ENCODE measurements at places on chromosomes 12 and 14. TPM values are rescaled to one million over a fixed set of nuclear protein-coding genes. Genes with fewer than 3 reads are reported as not detected.

DNA sequence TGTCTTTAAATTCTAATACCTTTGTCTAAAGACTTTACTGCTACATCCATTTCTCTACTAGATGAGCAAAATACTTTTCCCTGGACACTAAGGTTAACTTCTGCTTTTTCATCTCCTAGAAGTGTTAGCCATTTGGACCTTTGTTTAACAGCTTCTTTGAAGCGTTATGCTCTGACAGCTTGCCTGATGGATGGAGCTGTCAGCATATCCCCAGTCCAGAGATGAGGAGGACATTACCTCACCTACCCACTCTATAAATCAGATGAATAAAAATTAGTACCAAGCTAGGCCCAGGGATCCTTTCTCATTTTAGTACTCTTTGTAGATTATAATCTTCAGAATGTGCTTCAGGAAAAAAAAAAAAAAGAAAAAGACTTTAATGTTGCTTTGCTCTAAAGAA is 222.7 kb downstream of the PELI2 start:
- H3K27ac ChIP-seq, result no peak overlapping the region
- H3K36me3 ChIP-seq, result no peaks in the 10 kb centered on the region
- H3K4me1 ChIP-seq, result peaks cover 21% of the 10 kb centered on the region
- H3K4me3 ChIP-seq, result no peak overlapping the region
- DNase-seq, result no peak

GRCh38 chr14:64147126-64147790 is 146.9 kb downstream of the ESR2 start:
- no peaks in the 10 kb centered on the region for H3K27me3 ChIP-seq
- H3K4me1 ChIP-seq, result peaks cover 6% of the 10 kb centered on the region
- no peak overlapping the region for H3K4me3 ChIP-seq
- no peak overlapping the region for H3K27ac ChIP-seq
- DNase-seq, result no peak

Gene ACSS3
- total RNA-seq, result 5.6 TPM

- no peak overlapping the region for H3K4me3 ChIP-seq
- H3K27me3 ChIP-seq, result no peaks in the 10 kb centered on the region
- no peak overlapping the region for H3K27ac ChIP-seq
These were observed 70.1 kb downstream of the CLIP1 start for GRCh38 chr12:122352394-122352793.

DNA sequence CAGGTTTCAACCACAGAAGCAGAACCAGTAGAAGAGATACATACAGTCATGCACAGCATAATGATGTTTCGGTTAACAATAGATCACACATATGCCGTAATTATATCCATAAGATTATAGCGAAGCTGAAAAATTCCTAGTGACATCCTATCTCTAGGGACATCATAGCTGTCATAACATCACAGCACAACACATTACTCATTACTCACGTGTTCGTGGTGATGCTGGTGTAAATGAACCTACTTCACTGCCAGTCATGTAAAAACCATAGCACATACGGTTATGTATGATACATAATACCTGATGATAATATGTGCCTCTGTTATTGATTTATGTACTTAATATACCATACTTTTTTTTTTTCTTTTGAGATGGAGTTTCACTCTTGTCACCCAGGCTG is 44.7 kb downstream of the KLRG1 start:
- DNase-seq, result no peak
- H3K27me3 ChIP-seq, result no peaks in the 10 kb centered on the region
- H3K4me1 ChIP-seq, result no peaks in the 10 kb centered on the region
- H3K27ac ChIP-seq, result no peak overlapping the region
- H3K4me3 ChIP-seq, result no peak overlapping the region

DNA sequence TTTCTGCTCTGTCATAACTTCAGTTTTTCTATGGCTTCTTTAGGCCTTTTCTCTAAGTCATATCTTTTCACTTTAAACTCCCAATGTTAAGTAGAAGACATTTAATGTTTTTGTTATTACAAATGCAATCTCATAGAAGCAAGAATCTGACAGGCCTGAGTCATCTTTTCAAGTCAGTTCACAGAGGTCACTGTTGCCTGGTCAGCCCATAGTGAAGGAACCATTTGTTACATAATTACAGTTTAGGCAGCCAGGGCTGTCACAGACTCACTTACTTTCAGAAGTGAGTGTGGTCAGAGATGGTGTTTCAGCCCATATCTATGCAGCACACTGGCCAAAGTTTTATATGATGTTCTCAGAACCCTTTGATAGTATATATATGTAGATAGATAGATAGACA is 46.5 kb downstream of the CCER1 start:
- H3K36me3 ChIP-seq, result no peaks in the 10 kb centered on the region
- DNase-seq, result no peak
- H3K4me3 ChIP-seq, result no peak overlapping the region
- H3K4me1 ChIP-seq, result peaks cover 9% of the 10 kb centered on the region
- H3K27me3 ChIP-seq, result no peaks in the 10 kb centered on the region

- no peaks in the 10 kb centered on the region for H3K4me1 ChIP-seq
- no peaks in the 10 kb centered on the region for H3K27me3 ChIP-seq
These were observed at the start of gene KLRC1 for GRCh38 chr12:10453156-10453555. Gene KLRC1 (minus strand): TSS chr12:10453377. CDS start chr12:10451156, 2,221 bp downstream.

GRCh38 chr12:52120951-52121823 is 41.7 kb downstream of the SMIM41 start:
- peaks cover 5% of the 10 kb centered on the region for H3K4me1 ChIP-seq
- H3K4me3 ChIP-seq, result no peak overlapping the region
- no peak for DNase-seq
- H3K27ac ChIP-seq, result no peak overlapping the region
- peaks cover 20% of the 10 kb centered on the region for H3K27me3 ChIP-seq

GRCh38 chr12:113467142-113467501 is 4.5 kb downstream of the LHX5 start:
- no peak overlapping the region for H3K4me3 ChIP-seq
- H3K4me1 ChIP-seq, result peaks cover 16% of the 10 kb centered on the region
- H3K27me3 ChIP-seq, result peaks cover 64% of the 10 kb centered on the region

DNA sequence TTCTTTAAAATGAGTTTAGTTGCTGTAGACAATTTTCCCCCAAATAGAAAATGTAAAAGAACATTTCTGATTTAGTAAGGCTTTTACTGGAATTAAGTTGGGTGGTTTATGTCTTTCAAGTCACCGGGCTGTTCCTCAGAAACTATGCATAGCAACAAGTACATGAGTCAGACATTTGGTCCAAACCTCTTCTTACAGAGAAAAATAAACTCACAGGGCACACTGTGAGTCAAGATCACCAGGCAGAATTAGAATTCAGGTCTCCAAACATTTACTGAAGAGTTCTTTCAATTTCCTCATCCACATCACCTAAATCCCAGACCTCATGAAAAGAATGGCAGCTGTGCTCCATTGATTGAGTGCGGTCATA is 476.1 kb upstream of the SOX5 start:
- no peaks in the 10 kb centered on the region for H3K36me3 ChIP-seq
- no peaks in the 10 kb centered on the region for H3K27me3 ChIP-seq
- H3K4me3 ChIP-seq, result no peak overlapping the region
- no peaks in the 10 kb centered on the region for H3K4me1 ChIP-seq

DNA sequence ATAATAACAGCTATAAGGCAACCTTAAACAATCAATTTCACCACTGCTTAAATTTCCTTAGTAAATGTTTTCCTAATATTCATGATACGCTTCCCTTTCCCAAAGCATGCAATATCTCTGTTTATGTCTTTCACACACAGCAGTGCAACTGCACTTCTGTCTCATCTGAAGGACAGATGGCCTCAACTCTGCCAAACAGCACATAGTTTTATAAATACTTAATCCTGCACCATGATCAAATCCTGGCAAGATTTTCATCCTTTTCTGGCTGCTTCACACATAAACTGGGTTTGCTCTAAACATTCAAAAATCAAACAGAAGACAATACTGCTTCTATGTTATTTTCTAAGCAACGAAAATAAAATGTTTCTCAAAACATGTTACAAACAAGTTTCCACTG is 266.3 kb downstream of the ITPR2 start:
- DNase-seq, result no peak
- no peaks in the 10 kb centered on the region for H3K27me3 ChIP-seq
- no peaks in the 10 kb centered on the region for H3K36me3 ChIP-seq
- no peak overlapping the region for H3K27ac ChIP-seq

Gene TESPA1
- not detected for total RNA-seq

- H3K36me3 ChIP-seq, result peaks cover 6% of the 10 kb centered on the region
- no peak for DNase-seq
- H3K27me3 ChIP-seq, result no peaks in the 10 kb centered on the region
- no peak overlapping the region for H3K27ac ChIP-seq
These were observed 6.6 kb downstream of the PPHLN1 start for GRCh38 chr12:42332301-42333285.

GRCh38 chr14:99982537-99983250 is 82.5 kb upstream of the EVL start:
- DNase-seq, result no peak
- peaks cover 37% of the 10 kb centered on the region for H3K4me1 ChIP-seq
- H3K36me3 ChIP-seq, result no peaks in the 10 kb centered on the region
- no peak overlapping the region for H3K27ac ChIP-seq
- no peaks in the 10 kb centered on the region for H3K27me3 ChIP-seq
- no peak overlapping the region for H3K4me3 ChIP-seq

- H3K4me3 ChIP-seq, result no peak overlapping the region
- peaks cover 68% of the 10 kb centered on the region for H3K27me3 ChIP-seq
- peaks cover 14% of the 10 kb centered on the region for H3K4me1 ChIP-seq
- H3K36me3 ChIP-seq, result no peaks in the 10 kb centered on the region
- no peak overlapping the region for H3K27ac ChIP-seq
- DNase-seq, result no peak
These were observed 11.7 kb downstream of the CISTR start for GRCh38 chr12:53740130-53740491.

Data from osteocyte (in vitro differentiated cells).